IgD-negative memory B cell (primary cell): ENCODE measurements at places on chromosomes 3 and 15. TPM values are rescaled to one million over a fixed set of nuclear protein-coding genes. Genes with fewer than 3 reads are reported as not detected.

CHST2 gene
- 7.8 TPM for polyA plus RNA-seq

GOLGA8A gene
- polyA plus RNA-seq = 2.8 TPM

SACM1L gene
- polyA plus RNA-seq = 14.9 TPM

PEX11A gene
- polyA plus RNA-seq = 1.3 TPM

CPN2 gene
- not detected for polyA plus RNA-seq

SLC22A13 gene
- polyA plus RNA-seq = not detected

ZNF620 gene
- polyA plus RNA-seq = 3.1 TPM

TRH gene
- not detected for polyA plus RNA-seq

IL12A gene
- polyA plus RNA-seq = 3.5 TPM

MEX3B gene
- not detected for polyA plus RNA-seq

CTXN2 gene
- not detected for polyA plus RNA-seq

ST6GAL1 gene
- 257 TPM for polyA plus RNA-seq

CEP19 gene
- 2.3 TPM for polyA plus RNA-seq

SCN5A gene
- not detected for polyA plus RNA-seq

CAMKV gene
- not detected for polyA plus RNA-seq

KLHL25 gene
- polyA plus RNA-seq = 0.60 TPM

ASTE1 gene
- polyA plus RNA-seq = 20.1 TPM

OR5K2 gene
- polyA plus RNA-seq = not detected

AHSG gene
- not detected for polyA plus RNA-seq

BCL6 gene
- 3.1 TPM for polyA plus RNA-seq

LCTL gene
- not detected for polyA plus RNA-seq

IMPG2 gene
- 0.05 TPM for polyA plus RNA-seq

ERC2 gene
- polyA plus RNA-seq = not detected

PLA2G4D gene
- not detected for polyA plus RNA-seq

SEMA3F gene
- polyA plus RNA-seq = not detected

SLC30A4 gene
- polyA plus RNA-seq = 7.1 TPM

GOLGA8J gene
- not detected for polyA plus RNA-seq

SKOR1 gene
- polyA plus RNA-seq = not detected

PP2D1 gene
- polyA plus RNA-seq = 0.64 TPM

CDHR4 gene
- not detected for polyA plus RNA-seq

MRPL46 gene
- polyA plus RNA-seq = 56.2 TPM

CCDC191 gene
- 13.3 TPM for polyA plus RNA-seq

LRTM1 gene
- not detected for polyA plus RNA-seq

CLDN11 gene
- not detected for polyA plus RNA-seq
